CD4-positive, alpha-beta T cell treated with Interferon alpha-2 for 1 hour (primary cell): ENCODE measurements at places on chromosomes 6 and 20.

DNA sequence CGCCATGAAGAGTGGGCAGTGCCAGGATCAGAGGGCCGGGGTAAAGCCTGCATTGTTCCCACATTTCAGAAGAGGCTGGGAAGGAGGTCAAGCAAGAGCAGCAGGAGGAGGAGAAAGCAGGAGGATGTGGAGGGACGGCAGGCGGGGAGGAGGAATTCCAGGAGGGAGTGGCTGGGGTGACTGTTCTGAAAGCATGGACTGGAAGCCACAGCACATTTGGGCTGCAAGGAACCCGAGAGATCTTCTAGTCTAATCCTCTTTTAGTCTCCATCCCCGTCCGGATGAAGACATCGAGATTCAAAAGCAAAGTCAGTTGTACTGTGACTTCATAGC is 76.9 kb downstream of the FAM50B start:
- no peak for DNase-seq

- no peak for DNase-seq
Observed at GRCh38 chr6:33758815-33759216, 12.1 kb upstream of the IP6K3 start.

GRCh38 chr6:4074478-4075235 is 4.3 kb downstream of the FAM217A start:
- DNase-seq, result no peak

GRCh38 chr20:33838035-33838864 is 27.1 kb downstream of the CHMP4B start:
- DNase-seq, result no peak

- no peak for DNase-seq
Observed at GRCh38 chr20:51447097-51447764, 95.3 kb downstream of the NFATC2 start.

DNA sequence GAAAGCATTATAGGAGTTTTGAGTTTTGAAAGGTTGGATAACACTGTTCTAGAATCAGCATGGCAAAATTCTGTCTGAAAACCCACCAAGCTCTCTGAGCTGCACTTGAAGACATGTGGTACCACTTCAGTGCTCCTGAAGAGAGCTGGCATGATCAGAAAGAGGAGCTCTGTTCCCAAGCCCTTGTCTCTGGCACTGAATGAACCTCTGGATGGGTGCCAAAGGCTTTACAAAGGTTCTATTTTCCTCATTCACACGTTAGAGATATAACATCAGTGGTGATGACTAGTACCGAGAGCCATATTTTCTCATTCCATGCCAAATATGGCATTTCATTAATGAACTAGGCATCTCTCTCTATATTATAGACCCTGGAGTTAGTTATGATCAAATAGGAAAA is 301.8 kb upstream of the ID4 start:
- DNase-seq, result no peak

- DNase-seq, result no peak
Observed at GRCh38 chr6:42051268-42051653, 937 bp downstream of the TAF8 start.

- no peak for DNase-seq
Observed at GRCh38 chr6:13463941-13464340, 23.5 kb downstream of the GFOD1 start.

DNA sequence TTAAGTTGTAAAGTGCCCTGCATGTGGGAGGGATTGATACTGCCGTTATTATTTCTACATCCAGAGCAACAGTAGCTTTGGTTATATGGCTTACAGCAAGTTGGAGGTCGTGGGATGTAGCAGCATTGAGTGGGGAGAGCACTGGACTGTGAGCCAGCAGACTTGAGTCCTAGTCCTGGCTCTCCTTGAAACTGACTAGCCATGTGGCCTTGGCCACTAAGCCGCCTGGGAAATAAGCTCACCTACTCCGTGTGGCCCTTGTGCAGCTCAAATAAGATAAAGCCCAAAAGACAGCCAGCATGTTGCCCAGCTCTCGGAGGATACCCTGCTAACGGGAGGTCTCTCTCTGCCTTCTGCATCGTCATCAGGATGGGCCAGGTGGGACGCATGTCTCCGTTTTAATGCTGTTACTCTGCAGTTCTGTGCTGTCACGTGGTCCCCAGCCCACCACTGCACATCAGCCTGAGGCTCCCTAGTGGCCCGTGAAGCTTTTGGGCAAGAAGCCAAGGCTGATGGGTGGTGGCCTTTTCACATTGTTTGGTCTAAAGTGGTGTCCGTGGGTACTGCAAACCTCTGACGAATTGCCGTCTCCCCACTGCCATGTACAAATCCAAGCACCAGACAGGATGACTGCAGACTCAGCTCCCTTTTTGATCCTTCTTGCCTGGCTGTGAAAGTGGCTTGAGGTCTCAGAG is 7.9 kb downstream of the EPB41L1 start:
- DNase-seq, result no peak
